ENCODE measurements at places on chromosomes 16 and 17. TPM values are rescaled to one million over a fixed set of nuclear protein-coding genes. Genes with fewer than 3 reads are reported as not detected.

GRCh38 chr16:67199808-67200198, 872 bp downstream of the ELMO3 start:
- H3K27me3 ChIP-seq, result no peaks in the 10 kb centered on the region
- peaks cover 16% of the 10 kb centered on the region for H3K36me3 ChIP-seq
- H3K27ac ChIP-seq, result no peak overlapping the region
- H3K4me3 ChIP-seq, result no peak overlapping the region
- H3K4me1 ChIP-seq, result peaks cover 14% of the 10 kb centered on the region

DNA sequence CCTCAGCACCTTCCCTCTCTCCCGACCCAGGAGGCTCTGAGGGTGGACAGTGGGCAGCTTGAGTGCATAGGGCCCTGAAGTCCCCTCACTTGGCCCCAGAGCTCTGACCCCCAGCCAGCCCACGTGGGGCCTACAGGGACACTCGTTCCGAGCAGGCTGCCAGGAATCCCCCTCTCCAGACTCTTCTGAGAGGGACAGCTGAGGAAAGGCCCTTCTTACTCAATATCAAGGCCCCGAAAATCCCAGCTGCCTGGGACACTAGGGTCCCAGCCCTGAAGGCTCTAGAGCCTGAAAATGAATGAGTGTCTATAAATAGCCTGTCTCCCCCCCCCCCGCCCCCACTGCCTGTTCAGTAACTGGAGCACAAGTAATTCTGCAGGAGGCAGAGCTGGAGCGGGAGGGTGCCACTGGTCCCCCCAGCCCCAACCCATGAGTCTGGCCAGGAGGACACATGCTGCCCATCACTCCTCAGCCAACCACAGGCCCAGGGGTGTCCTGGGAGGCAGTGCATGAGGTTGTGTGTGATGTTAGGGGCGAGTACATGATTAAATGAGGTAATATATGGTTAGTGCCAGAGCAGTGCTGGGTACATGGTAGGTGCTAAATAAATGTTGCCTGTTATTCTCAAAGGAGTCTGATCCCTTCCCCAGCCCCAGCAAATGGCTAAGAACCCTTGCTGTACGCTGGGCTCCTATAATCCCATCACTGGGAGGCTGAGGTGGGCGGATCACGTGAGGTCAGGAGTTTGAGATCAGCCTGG, 11.6 kb downstream of the ADAM11 start:
- H3K4me3 ChIP-seq, result no peak overlapping the region
- H3K36me3 ChIP-seq, result no peaks in the 10 kb centered on the region
- H3K4me1 ChIP-seq, result no peaks in the 10 kb centered on the region
- no peak for DNase-seq
- H3K27me3 ChIP-seq, result no peaks in the 10 kb centered on the region

DNA sequence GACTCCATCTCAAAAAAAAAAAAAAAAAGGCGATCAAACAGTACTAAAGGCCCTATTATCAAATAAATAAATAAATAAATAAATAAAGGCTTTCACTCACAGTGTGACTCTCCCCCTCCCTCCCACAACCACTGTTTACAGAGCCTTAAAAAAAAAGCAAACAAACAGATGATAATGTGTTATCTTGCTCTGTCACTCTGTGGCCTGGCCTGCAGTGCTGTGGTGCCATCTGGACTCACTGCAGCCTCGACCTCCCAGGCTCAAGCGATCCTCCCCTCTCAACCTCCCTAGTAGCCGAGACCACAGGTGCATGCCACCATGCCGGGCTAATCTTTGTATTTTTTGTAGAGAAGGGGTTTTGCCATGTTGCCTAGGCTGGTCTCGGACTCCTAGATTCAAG, 8.1 kb upstream of the NAGLU start:
- no peaks in the 10 kb centered on the region for H3K27me3 ChIP-seq
- H3K36me3 ChIP-seq, result no peaks in the 10 kb centered on the region
- H3K4me3 ChIP-seq, result no peak overlapping the region
- H3K27ac ChIP-seq, result no peak overlapping the region
- no peak for DNase-seq

- H3K4me1 ChIP-seq, result peaks cover 5% of the 10 kb centered on the region
- peak overlapping the region; percentile 75 for H3K27ac ChIP-seq
- no peaks in the 10 kb centered on the region for H3K27me3 ChIP-seq
- no peak overlapping the region for H3K4me3 ChIP-seq
Observed at GRCh38 chr17:50905460-50905803, 39.3 kb upstream of the TOB1 start.

DNA sequence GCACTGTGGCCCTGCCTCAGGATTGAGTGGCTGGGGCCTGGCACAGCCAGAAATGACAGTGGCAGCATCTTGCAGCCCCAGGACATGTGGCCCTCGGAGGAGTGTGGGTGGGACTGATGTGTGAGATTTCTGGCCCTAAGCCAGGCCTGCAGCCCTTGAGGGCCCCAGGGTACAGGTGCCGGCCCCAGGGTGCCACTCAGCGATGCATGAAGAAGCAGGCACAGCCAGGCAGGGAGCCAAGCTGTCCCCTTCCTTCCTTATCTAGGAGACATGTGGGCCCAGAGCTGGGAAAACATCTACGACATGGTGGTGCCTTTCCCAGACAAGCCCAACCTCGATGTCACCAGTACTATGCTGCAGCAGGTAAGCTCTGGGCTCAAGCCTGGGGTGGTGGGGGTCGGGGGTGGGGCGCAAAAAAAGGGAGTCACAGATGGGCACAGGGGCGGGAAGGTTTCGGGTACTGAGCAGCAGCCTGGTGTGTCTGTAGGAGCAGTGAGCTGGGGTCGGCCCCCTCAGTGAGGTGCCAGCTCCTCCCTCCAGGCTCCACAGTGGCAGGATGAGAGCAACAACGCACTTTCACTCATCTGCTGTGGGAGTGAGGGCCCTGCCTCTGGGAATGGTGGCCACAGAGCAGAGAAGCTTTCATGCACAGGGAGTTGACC, 4.1 kb downstream of the ACE start:
- DNase-seq, result no peak
- no peaks in the 10 kb centered on the region for H3K36me3 ChIP-seq
- H3K27me3 ChIP-seq, result no peaks in the 10 kb centered on the region
- no peak overlapping the region for H3K4me3 ChIP-seq

- H3K36me3 ChIP-seq, result no peaks in the 10 kb centered on the region
- DNase-seq, result no peak
- peaks cover 15% of the 10 kb centered on the region for H3K27me3 ChIP-seq
- no peak overlapping the region for H3K4me3 ChIP-seq
- no peaks in the 10 kb centered on the region for H3K4me1 ChIP-seq
Observed at GRCh38 chr17:82315703-82316358, 1.6 kb downstream of the CD7 start.

GRCh38 chr17:65279456-65279855, 142.3 kb downstream of the RGS9 start:
- H3K4me1 ChIP-seq, result peaks cover 6% of the 10 kb centered on the region
- H3K36me3 ChIP-seq, result no peaks in the 10 kb centered on the region
- no peak overlapping the region for H3K4me3 ChIP-seq
- H3K27me3 ChIP-seq, result no peaks in the 10 kb centered on the region
- no peak for DNase-seq

DNA sequence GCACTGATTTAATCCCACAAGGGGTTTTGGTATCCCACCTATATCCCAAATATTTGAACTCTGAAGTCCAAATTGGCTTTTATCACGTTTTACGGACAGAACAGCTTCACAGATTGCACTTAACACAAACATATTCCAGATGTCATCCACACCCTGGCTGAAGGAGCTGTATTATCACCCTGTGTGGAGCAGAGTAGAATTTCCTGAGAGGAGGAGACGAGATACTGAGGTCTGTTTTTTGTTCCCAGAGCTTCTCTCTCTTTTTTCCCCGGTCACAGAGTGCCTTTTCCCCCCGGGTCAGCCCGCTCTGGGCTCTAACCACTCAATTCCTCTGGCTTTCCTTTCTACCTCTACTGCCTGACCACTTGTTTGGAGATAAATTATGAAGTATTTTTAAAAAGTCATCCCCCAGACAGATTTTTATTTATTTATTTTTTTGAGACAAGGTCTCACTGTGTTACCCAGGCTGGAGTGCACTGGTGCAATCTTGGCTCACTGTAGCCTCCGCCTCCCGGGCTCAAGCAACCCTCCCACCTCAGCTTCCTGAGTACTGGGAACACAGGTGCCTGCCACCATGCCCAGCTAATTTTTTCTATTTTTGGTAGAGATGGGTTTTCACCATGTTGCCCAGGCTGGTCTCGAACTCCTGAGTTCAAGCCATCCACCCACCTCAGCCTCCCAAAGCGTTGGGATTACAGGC, 30.7 kb downstream of the DNAH2 start:
- H3K27ac ChIP-seq, result no peak overlapping the region
- H3K27me3 ChIP-seq, result no peaks in the 10 kb centered on the region
- peaks cover 9% of the 10 kb centered on the region for H3K4me1 ChIP-seq
- no peaks in the 10 kb centered on the region for H3K36me3 ChIP-seq
- H3K4me3 ChIP-seq, result no peak overlapping the region

GRCh38 chr17:82718986-82719685, 2.6 kb downstream of the FN3KRP start:
- H3K27me3 ChIP-seq, result no peaks in the 10 kb centered on the region
- no peak overlapping the region for H3K27ac ChIP-seq
- H3K4me1 ChIP-seq, result peaks cover 8% of the 10 kb centered on the region
- DNase-seq, result no peak

DNA sequence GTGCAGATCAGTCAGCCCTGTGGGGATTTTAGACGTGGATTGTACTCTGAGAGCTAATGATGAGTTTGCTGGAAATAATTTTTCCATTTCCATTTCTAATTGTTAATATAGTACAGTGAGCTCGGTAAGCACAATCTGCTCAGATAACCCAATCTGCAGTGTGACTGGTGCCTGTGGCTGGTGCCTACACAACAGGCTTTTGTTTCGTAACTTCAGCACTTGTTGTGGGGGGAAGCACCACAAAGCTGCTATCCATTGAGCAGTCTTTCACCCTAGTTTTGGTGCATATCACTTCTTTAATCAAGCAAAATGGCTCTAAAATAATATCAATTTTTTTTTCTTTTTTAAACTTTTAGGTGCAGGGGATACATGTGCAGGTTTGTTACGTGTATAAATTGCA, 534.9 kb upstream of the HSBP1 start:
- no peak overlapping the region for H3K4me3 ChIP-seq
- H3K4me1 ChIP-seq, result no peaks in the 10 kb centered on the region
- H3K27ac ChIP-seq, result no peak overlapping the region
- DNase-seq, result no peak

DNA sequence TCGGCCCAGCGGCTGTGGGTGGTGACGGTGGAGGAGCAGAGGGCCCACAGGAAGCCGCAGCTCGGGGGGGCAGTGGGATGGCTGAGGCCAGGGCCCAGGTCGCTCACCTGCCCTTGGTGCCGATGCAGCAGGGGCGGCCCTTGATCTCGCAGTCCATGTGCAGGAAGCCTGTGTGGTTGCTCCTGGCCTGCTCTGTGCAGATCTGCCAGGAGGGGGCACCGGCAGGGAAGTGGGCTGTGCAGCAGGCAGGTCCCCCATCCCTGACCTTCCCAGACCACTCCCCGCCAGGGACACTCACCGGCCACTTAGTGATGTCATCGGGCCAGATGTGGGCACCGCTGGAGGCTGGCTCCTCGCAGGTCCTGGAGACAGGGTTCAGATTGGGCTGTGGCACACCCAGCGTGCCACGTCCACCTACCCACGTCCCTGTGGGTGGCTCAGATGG, 6.2 kb downstream of the AANAT start:
- no peak overlapping the region for H3K27ac ChIP-seq
- no peaks in the 10 kb centered on the region for H3K4me1 ChIP-seq
- H3K4me3 ChIP-seq, result no peak overlapping the region
- no peaks in the 10 kb centered on the region for H3K36me3 ChIP-seq

GRCh38 chr17:56577843-56578204, 15.7 kb upstream of the NOG start:
- DNase-seq, result peak; percentile 21
- H3K27ac ChIP-seq, result no peak overlapping the region
- no peaks in the 10 kb centered on the region for H3K27me3 ChIP-seq
- H3K4me3 ChIP-seq, result no peak overlapping the region
- H3K4me1 ChIP-seq, result no peaks in the 10 kb centered on the region

GRCh38 chr17:37650419-37651003, 7.3 kb upstream of the DDX52 start:
- no peaks in the 10 kb centered on the region for H3K36me3 ChIP-seq
- peak; percentile 58 for DNase-seq
- no peak overlapping the region for H3K4me3 ChIP-seq

GRCh38 chr16:60905811-60906210, 1130.4 kb downstream of the CDH8 start:
- no peak overlapping the region for H3K27ac ChIP-seq
- no peak for DNase-seq
- H3K4me1 ChIP-seq, result no peaks in the 10 kb centered on the region
- H3K36me3 ChIP-seq, result no peaks in the 10 kb centered on the region
- no peaks in the 10 kb centered on the region for H3K27me3 ChIP-seq
- H3K4me3 ChIP-seq, result no peak overlapping the region

DNA sequence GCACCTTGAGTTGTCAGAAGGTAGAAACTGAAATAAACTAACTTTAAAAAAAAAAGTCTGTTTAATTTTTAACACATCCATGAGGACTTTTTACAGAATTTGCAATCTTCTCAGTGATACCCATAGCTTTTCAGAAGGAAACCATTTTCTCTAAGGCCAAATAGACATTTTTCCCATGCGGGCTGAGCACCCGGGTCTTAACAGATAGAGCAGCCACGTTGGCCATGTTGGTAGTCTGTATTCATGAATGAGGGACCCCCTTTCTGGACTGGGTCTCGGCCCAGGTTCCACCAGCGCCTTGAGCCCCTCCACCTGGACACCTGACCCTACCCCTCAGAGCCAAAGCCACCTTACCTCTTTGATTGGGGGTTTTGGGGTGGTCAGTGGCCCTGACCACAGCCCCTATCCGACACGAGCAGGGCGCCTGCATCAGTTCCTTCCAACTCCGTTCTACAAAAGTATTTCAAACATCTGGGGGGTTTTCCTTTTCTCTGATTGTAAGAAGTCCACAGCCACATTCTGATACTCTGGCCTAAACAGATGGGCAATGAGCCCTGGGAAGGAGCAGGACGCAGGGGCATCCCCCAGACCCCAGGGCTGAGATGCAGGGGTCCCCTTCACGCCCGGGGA, 18.0 kb downstream of the CIBAR2 start:
- no peaks in the 10 kb centered on the region for H3K36me3 ChIP-seq
- no peak overlapping the region for H3K4me3 ChIP-seq
- H3K27me3 ChIP-seq, result no peaks in the 10 kb centered on the region
- peaks cover 9% of the 10 kb centered on the region for H3K4me1 ChIP-seq
- H3K27ac ChIP-seq, result no peak overlapping the region

DNA sequence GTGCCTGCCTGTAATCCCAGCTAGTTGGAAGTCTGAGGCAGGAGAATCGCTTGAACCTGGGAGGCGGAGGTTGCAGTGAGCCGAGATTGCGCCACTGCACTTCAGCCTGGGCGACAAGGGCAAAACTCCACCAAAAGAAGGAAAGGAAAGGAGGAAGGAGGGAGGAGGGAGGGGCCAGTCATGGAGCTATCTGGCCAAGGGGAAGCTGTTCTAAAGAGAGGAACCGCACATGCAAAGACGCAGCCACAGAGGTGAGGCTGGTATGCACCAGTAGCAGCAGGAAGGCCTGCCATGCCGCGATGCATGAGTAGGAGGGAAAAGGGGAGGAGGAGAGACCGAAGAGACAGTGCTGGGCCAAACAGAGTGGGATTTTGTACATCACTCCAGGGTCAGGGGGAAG, 35.9 kb downstream of the HSBP1 start:
- no peaks in the 10 kb centered on the region for H3K27me3 ChIP-seq
- H3K27ac ChIP-seq, result no peak overlapping the region
- DNase-seq, result no peak

The GSDMA gene
- not detected for total RNA-seq

The LDHD gene
- 17.0 TPM for total RNA-seq

The BIRC5 gene
- total RNA-seq, result 1.1 TPM

The MEFV gene
- total RNA-seq, result 4.8 TPM

The CHCT1 gene
- not detected for total RNA-seq

The CTF1 gene
- total RNA-seq, result 4.7 TPM

The DPEP3 gene
- 0.51 TPM for total RNA-seq

The WDR59 gene
- total RNA-seq, result 51.2 TPM
